ENCODE measurements at places on chromosomes 5 and 9.

GRCh38 chr5:68544091-68544647, 328.6 kb downstream of the PIK3R1 start:
- no peak for DNase-seq

DNA sequence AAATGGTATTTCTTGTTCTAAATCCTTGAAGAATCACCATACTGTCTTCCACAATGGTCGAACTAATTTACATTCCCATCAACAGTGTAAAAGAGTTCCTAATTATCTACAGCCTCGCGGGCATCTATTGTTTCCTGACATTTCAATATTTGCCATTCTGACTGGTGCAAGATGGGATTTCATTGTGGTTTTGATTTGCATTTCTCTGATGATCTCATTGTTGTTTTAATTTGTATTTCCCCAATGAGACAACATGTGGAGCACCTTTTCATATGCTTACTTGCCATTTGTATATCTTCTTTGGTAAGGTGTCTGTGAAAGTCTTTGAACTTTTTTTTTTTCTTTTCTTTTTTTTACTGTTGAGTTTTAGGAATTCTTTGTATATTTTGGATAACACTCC, 473.6 kb downstream of the KCTD16 start:
- DNase-seq: no peak

DNA sequence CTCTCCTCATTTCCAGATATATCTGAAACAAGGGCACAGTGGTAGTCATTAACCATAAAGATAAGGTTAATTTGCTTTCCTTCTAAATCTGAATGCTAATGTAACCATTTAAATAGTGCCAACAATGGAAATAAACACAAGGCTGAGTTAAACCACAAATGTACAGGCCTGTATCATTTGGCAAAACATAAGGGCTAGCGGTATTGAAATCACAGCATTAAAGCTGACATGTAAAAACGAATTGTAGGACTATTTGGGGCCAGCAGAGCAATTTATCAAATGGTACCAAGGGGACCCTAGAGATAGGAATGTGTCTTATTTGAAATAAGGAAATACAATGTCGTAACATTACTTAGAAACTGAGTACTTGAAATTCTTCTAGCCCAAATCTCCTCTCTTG, 247.5 kb upstream of the RPS23 start:
- DNase-seq: no peak

DNA sequence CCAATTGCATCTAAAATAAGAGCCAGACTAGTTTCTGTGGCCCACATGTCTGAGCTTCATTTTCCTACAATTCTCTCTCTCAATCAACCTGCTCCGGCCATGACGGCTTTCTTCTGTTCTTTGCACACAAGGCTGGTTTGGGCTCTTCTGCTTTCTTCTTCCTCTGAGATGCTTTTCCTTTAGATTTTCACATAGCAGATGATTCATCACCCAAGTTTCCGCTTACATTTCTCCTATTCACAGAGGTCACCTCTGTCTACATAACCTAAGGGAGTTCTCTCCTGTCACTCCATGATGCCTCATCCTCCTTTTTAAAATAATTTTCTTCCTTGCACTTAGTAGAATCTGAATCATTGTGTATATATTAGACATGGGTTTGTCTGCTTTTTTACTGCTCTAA, 334.6 kb upstream of the TUSC1 start:
- DNase-seq: no peak

DNA sequence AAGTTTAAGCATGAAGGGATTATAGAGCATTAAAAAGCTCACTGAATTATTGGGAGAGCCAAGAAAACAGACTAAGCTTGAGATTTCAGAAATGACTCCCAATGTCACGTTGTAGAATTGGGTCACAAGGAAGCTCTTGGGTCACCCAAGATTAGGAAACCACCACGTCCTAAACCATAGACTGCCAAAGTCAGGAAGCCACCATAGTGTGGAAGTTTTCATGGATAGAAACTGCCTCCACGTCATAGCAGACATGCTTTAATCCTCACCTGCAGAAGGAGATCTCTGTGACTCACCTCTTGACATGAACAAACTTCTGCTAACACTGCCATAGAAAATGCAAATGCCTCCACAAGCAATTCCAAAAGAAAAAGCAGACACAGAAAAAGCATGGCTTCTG, 106.3 kb downstream of the SLC1A3 start:
- no peak for DNase-seq

DNA sequence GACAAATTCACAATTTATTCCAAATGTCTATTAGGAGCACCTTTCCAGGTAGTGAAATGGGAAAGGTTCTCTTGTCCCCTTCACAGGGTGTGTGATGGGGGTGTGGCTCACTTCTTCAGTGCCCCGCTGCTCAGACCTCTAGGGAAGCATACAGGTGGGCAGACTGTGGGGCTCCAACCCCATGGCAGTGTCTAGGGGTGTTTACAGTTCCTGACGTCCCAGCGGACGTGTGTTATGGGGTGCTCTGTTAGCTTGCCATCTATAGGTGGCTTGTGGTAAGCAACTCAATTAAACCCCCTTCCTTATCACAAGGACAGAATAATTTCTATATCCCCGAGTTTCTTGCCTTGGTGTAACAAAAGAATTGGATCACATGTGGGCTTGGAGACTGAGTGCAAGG, 67.4 kb upstream of the SPINK5 start:
- no peak for DNase-seq

DNA sequence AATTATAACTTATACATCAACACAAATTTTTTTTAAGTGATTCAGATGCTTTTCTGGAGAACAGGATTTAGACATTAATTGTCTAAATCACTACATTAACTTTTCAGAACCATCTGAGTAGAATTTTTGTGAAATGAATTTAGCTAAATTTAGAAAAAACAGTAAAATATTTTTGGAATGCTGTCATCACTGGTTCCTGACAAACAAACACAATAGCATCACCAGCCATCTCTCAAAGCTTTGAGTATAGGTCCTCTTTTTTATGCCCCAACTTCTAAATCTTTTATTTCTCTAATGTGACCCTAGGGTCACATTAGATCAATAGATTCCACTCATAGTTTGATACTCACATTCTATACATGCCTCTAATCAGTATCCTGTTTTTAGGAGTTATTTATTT, 104.6 kb downstream of the PRR16 start:
- no peak for DNase-seq

- no peak for DNase-seq
Measured at GRCh38 chr9:114507726-114508125, 2.5 kb upstream of the WHRN start.

DNA sequence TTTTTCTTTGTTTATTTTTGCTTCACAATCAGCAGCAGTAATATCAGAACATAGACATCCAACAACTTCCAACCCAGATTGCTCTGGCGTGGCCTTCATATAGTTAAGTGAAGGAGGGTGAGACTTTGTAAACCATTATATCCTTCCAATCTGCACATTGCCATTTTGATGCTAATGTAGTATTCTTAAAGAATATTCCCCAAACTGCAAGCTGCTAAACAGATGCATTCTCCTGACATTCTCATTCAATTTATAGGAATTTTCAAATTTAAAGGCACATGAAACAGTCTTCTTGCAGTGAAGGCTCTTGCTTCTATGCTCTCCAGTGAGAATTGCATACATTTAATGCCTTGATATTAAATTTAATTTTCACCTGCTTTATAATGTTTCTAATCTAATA, 181.2 kb upstream of the EDIL3 start:
- no peak for DNase-seq

- DNase-seq: no peak
Measured at GRCh38 chr9:653856-654387, 187.6 kb upstream of the DMRT1 start.

GRCh38 chr9:81683238-81683637, 6.1 kb downstream of the TLE1 start:
- no peak for DNase-seq

GRCh38 chr9:77943057-77943456, 88.6 kb downstream of the GNAQ start:
- DNase-seq: no peak

- no peak for DNase-seq
Measured at GRCh38 chr5:123787635-123788034, 275.7 kb downstream of the CSNK1G3 start.

- no peak for DNase-seq
Measured at GRCh38 chr9:85858056-85858750, 82.7 kb upstream of the NAA35 start.

Measured in stimulated activated naive CD8-positive, alpha-beta T cell treated with anti-CD3 and anti-CD28 coated beads, Interleukin-15, Interleukin-2, amounts not matched to agents 100 U/mL and 50 U/mL, for 24 hours (primary cell).